Transverse colon (tissue), 4 donors: ENCODE measurements at places on chromosomes 6 and 20. TPM values are rescaled to one million over a fixed set of nuclear protein-coding genes. Genes with fewer than 3 reads are reported as not detected.
A peak's percentile ranks its signal among the peaks of the same experiment; 100 is the strongest.

C2 gene
- 9.4 TPM for total RNA-seq

DNA sequence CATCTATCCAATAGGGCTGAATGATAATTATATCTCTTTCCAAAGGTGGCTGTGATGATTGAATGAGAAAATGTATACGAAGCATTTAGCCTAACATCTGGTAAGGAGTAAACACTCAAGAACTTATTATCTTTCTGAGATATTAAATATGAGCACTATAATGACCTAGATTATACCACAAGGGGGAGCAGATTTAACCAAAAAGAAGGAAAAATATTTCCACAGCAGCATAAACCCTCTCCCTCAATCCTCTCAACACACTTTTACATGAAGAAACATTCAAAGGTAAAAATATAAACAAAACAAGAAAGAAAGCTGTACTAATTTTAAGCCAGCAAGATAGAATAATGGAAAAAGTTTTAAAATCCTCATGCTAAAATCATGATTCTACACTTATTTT, 68.4 kb downstream of the SHPRH start:
- H3K36me3 ChIP-seq: no peaks in the 10 kb centered on the region
- H3K4me3 ChIP-seq: no peak overlapping the region
- no peaks in the 10 kb centered on the region for H3K27me3 ChIP-seq
- no peaks in the 10 kb centered on the region for H3K4me1 ChIP-seq
- no peak for DNase-seq

DNA sequence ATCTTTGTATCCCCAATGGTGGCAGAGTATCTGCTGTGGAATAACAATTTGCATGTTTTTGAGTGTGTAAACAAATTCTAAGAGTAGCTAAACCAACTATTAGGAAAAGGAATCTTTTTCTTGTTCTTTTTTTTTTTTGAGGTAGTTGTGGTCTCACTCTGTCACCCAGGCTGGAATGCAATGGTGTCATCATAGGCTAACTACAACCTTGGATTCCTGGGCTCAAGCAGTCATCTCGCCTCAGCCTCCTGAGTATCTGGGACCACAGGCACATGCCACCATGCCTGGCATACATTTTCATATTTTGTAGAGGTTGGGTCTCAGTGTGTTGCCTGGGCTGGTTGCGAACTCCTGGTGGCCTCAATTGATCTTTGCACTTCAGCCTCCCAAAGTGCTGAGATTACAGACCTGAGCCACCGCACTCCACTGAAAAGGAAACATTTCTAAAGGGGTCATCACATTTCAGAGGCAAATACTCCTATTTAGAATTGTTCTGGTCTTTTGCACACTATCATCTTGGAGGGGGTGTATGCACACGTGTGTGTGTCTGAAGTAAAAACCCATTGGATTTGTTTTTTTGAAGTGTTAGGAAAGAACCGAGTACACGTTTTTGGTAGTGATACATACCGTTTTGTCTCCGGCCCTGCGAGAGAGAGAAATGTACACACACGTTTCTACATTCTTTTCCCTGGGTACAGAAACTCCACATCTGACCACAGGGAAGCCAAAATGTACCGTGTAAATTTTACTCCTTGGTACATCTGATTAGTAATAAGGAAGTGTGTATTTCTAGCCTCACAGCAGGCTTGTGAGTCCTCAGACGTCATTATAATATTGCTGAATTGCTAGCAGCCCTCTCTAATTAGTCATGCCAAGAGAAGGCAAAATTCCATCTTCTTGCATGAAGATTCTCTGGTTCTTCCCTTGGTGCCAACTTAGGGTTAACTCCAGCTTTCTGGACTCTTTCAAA, 183.6 kb downstream of the JARID2 start:
- no peak for DNase-seq
- no peaks in the 10 kb centered on the region for H3K36me3 ChIP-seq
- peaks cover 63% of the 10 kb centered on the region for H3K4me1 ChIP-seq
- H3K27me3 ChIP-seq: no peaks in the 10 kb centered on the region
- no peak overlapping the region for H3K4me3 ChIP-seq

VAPB gene
- total RNA-seq: 26.7 TPM

ARMC12 gene
- not detected for total RNA-seq

- H3K4me3 ChIP-seq: no peak overlapping the region
- H3K36me3 ChIP-seq: no peaks in the 10 kb centered on the region
- peaks cover 13% of the 10 kb centered on the region for H3K4me1 ChIP-seq
- H3K27me3 ChIP-seq: no peaks in the 10 kb centered on the region
Observed at GRCh38 chr6:158057213-158057987, 75.7 kb downstream of the SYNJ2 start.

- no peaks in the 10 kb centered on the region for H3K27me3 ChIP-seq
- DNase-seq: no peak
- H3K4me1 ChIP-seq: peaks cover 41% of the 10 kb centered on the region
- H3K4me3 ChIP-seq: peak overlapping the region; percentile 56
Observed at GRCh38 chr20:3798373-3798768, 2.3 kb downstream of the CDC25B start.

DNA sequence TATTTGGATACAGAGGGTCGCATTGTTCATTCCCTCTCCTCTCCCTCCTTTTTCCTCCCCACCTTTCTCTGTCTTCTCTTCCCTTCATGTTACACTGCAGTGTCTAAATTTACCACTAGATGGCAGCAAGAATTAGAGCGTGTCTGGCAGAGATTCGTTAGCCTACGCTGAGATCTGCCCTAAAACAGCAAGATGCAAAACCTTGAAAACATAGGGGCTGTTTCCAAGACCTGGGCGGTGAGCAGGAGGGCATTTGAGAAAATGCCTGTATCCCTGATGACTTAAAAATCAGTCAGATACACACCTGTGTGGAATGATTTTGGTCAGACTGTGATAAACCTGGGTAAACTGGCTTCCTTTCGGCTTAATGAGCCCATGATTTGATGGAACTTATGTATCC, 101.5 kb upstream of the ISM1 start:
- no peaks in the 10 kb centered on the region for H3K36me3 ChIP-seq
- H3K27ac ChIP-seq: no peak overlapping the region
- DNase-seq: peak; percentile 11
- no peak overlapping the region for H3K4me3 ChIP-seq
- H3K4me1 ChIP-seq: no peaks in the 10 kb centered on the region
- H3K27me3 ChIP-seq: no peaks in the 10 kb centered on the region

DNA sequence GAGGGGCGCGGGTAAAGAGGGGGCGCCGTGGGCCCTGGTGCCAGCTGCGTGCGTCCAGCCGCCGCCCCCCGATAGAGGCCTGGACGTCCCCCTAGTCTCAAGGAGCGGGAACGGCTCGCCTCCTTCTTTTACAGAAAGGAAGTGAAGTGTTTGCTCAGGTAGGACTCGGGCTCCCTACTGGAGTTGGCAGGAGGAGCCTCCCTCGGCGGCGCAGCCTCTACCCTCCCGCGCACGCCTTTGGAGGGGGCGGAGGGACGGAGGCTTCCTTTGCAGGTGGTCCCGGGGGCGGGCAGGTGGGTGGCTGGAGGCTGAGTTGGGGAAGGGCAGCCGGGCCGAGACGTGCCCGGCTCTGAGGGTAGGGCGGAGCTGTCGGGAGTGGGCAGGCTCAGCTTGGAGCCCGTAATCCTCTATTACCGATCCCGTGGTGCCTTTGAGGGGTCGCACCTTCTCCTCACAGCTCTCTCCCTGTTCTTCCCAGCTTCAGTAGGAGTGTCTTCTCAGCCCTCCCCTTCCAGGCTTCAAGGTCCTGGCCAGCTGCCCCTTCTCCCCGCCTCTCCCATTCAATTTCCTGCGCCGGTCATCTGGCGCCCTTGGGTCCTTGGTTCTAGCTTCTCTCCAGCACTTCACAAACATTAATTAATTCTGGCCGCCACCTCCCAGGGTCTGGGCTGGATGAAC, 728 bp downstream of the ITPR3 start:
- H3K4me1 ChIP-seq: peaks cover 48% of the 10 kb centered on the region
- H3K4me3 ChIP-seq: peak overlapping the region; percentile 91
- H3K36me3 ChIP-seq: no peaks in the 10 kb centered on the region
- peak overlapping the region; percentile 91 for H3K27ac ChIP-seq
- DNase-seq: peak; percentile 60

- H3K4me1 ChIP-seq: no peaks in the 10 kb centered on the region
- no peaks in the 10 kb centered on the region for H3K27me3 ChIP-seq
- no peaks in the 10 kb centered on the region for H3K36me3 ChIP-seq
- no peak for DNase-seq
- no peak overlapping the region for H3K4me3 ChIP-seq
- H3K27ac ChIP-seq: no peak overlapping the region
Observed at GRCh38 chr6:48111575-48111974, 578 bp upstream of the PTCHD4 start.

GRCh38 chr6:64000818-64001491, 365.4 kb downstream of the PHF3 start:
- no peaks in the 10 kb centered on the region for H3K36me3 ChIP-seq
- no peak overlapping the region for H3K4me3 ChIP-seq
- no peaks in the 10 kb centered on the region for H3K4me1 ChIP-seq
- DNase-seq: no peak
- H3K27me3 ChIP-seq: no peaks in the 10 kb centered on the region

DNA sequence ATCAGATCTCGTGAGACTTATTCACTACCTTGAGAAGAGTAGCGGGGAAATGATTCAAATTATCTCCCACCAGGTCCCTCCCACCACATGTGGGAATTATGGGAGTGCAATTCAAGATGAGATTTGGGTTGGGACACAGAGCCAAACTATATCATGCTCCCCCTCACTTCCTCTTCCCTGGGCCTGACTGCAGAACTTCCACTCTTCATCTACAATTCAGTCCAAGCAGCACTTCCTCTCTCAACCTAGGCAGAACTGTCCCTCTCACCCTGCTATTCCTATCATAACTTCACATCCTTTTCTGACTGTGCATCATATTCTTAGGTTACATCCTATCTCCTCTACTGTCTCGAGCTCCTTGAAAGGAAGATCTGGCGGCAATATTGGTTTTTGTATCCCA, 184.0 kb upstream of the HDDC2 start:
- no peaks in the 10 kb centered on the region for H3K36me3 ChIP-seq
- no peak overlapping the region for H3K4me3 ChIP-seq
- no peaks in the 10 kb centered on the region for H3K27me3 ChIP-seq
- no peak for DNase-seq
- no peak overlapping the region for H3K27ac ChIP-seq
- H3K4me1 ChIP-seq: no peaks in the 10 kb centered on the region

- H3K27me3 ChIP-seq: no peaks in the 10 kb centered on the region
- peak overlapping the region; percentile 2 for H3K27ac ChIP-seq
- no peaks in the 10 kb centered on the region for H3K36me3 ChIP-seq
Observed at GRCh38 chr6:73713426-73714147, 17.6 kb downstream of the CD109 start.

PAX1 gene
- total RNA-seq: not detected

IFNGR1 gene
- 103 TPM for total RNA-seq

DNA sequence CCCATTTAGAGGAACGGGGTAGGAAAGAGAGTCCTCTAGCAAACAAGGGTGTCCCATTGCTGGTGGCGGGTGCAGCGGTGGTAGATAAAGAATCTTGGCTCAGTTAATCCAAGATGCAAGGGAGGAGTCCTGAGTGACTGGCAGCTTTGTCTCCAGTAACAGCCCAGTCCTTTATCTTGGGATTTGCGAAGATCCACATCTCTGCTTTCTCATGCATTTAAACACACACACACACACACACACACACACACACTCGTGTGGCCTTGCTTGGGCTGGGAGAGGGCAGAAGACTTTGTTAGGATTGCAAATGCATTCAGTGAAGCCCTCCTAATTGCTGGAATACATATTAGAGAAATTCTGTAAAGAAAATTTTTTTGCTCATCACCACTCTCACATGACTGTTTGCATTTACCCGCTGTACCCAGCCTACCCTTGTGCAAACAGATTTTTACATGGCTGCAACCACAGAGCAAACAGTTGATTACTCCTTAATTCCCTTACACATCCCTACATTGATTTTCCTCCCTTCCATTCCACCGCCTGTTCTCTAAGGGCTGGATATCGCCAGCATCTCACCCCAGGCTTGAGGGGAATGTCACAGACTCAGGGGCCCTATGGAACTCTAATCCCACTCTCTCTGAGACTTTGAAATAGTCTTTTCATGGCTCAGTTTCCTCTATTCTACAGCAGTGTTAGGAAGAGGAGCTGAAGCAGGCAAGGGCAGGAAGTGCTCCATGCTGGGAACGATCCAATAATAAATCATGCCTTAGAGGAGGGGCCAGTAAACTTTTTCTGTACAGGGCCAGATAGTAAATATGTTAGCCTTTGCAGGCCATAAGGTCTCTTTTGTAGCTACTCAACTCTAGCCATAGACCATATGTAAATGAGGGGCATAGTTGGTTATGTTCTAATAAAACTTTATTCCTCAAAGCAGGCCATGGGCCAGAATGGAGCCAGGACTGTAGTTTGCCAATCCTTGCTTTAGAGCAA, 3.5 kb downstream of the C6orf132 start:
- no peak overlapping the region for H3K4me3 ChIP-seq
- peaks cover 37% of the 10 kb centered on the region for H3K4me1 ChIP-seq
- H3K27me3 ChIP-seq: peaks cover 20% of the 10 kb centered on the region
- H3K27ac ChIP-seq: peak overlapping the region; percentile 87

DNA sequence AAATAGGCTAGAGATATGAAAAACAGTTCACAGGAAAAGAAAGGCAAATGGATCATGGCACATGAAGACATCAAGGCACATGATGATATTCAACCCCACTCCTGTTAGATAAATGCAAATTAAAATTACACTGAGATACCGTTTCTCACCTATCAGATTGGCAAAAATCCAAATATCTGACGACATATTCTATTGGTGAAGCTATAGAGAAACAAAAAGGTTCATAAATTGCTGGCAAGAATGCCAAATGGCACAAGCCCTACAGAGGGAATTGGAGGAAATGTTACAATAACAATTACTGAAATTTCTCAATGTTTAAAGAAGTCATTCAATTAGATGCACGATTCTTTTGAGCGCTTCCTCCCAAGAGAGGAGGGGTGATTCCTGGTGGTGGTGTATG, 45.3 kb upstream of the DSN1 start:
- no peak overlapping the region for H3K27ac ChIP-seq
- no peak overlapping the region for H3K4me3 ChIP-seq
- no peaks in the 10 kb centered on the region for H3K27me3 ChIP-seq

GPLD1 gene
- total RNA-seq: 5.2 TPM

- H3K27me3 ChIP-seq: no peaks in the 10 kb centered on the region
- no peaks in the 10 kb centered on the region for H3K4me1 ChIP-seq
- H3K4me3 ChIP-seq: no peak overlapping the region
- no peak overlapping the region for H3K27ac ChIP-seq
Observed at GRCh38 chr20:47476452-47476851, 25.2 kb upstream of the NCOA3 start.
